ENCODE measurements at places on chromosomes 3 and 15.

- DNase-seq, result no peak
Observed at GRCh38 chr15:69410248-69410874, 3.8 kb upstream of the KIF23 start.

DNA sequence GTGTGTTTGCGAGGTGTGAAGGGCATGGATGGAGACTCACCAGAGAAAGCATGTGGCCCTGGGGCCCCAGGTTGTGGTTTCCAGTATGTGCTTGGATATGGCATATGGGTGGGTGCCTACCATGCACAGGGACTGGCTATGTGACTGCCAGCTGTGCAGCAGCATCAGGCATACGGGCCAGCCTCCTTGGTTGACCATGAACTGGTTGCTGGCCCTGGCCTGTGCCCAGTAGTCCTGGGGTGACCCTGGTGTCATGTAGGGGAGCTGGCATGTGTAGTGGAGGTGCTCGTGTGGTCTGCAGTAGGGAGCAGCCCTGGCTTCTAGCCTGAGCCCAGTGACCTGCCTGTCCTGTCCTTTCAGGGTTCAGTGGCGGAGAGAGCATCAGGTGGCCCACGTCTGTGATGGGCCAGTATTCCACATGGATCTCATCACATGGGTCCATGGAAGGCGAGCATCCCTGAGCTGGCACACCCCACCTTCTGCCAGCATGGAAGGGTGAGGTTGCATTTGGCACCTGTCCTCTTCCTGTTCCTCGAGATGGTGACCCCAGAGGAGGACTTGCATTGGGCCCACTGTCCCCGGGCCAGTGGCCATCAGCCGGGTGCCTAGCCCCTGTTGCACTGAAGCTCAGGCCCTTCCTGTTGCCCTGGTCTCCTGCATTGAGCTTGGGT, 228.9 kb downstream of the SNRPN start:
- DNase-seq, result no peak

- DNase-seq, result no peak
Observed at GRCh38 chr3:143896486-143896885, 48.2 kb upstream of the SLC9A9 start.

GRCh38 chr15:64429448-64429847, 30.9 kb upstream of the ZNF609 start:
- DNase-seq, result no peak

GRCh38 chr3:43286841-43287499, 630 bp downstream of the SNRK start:
- DNase-seq, result no peak

GRCh38 chr15:43441316-43441715, 51.6 kb downstream of the TP53BP1 start:
- DNase-seq, result no peak

DNA sequence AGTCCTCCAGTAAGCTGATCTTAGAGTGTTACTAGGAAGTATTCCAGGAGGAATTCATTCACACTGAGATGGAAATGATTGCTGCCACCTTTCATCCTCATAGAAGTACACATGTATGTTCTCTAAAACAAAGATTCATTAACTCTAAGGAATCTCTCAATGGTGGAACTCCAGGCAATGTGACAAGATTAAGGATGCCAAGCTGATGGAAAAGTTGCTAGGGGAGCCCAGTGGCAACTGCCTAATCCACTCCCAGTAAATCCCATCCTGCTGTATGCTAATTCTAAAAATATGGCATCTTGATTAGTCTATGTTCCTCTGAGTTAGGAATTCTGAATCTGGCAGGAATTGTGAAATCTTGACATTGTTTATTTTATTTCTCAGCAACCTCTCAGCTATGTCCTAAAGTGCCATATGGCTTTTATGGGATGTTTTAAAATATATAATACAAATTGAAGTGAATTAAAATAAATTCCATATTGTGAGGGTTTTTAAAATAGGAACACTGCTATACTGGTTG, 210.0 kb upstream of the TRIM42 start:
- no peak for DNase-seq

- DNase-seq, result no peak
Observed at GRCh38 chr3:127611251-127611650, 13.0 kb downstream of the MCM2 start.

DNA sequence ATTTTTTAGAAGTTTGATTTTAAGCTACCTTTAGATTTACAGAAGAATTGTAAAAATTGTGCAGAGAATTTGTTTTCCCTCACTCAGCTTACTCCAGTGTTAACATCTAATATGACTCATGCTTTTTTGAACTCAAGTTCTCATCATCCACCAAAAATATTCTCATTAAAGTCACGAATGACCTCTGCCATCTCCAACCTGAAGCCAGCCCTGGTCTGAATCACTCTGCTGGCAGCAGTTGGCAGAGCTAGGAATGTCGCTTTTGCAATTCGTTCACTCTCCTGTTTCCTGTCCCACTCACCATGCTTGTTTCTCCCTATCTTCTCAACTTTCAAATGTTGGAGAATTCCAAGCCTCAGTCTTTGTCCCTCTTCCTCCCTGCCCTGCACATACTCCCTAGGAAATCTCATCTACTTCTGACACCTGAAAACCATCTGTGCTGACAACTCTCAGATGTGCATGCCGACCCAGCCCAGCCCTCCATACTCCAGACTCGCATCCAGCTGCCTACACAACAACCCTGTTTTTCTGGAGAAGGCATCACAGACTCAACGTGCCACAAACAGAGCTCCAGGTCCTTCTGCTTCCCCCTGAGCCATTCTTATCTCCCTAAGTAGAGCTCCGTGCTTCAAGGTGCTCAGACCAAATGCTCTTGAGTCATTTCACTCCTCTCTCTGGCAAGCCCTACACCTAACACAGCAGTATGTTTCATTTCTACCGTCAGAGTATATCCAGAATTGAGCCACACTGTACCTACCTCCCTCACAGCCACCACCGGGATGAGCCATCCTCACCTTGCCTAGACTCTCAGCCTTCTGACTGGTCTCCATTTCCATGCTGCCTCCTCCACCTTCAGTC, 24.9 kb downstream of the PRR23E start:
- DNase-seq, result no peak

- no peak for DNase-seq
Observed at GRCh38 chr15:51024735-51025453, 69.8 kb downstream of the TNFAIP8L3 start.

GRCh38 chr3:2615080-2615479, 495.1 kb downstream of the IL5RA start:
- no peak for DNase-seq

DNA sequence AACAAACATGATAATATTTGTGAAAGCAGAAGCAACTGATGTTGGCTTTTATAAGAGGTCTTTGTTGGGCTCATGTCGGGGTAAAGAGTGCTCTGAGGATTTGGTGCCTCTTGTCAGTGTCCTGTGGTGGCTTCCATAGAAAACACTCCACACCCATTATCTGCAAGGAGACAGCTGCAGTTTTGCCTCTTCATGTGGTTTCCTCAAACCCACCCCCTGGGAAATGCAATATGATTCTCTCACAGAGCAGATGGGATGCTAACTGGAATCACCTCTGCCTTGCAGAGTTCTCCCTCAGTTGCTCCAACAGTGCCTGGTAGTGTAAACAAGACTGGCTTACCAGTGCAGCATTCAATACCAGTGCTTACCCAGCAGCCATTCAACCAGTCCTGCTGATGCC, 771.4 kb upstream of the CFAP20DC start:
- DNase-seq, result no peak

DNA sequence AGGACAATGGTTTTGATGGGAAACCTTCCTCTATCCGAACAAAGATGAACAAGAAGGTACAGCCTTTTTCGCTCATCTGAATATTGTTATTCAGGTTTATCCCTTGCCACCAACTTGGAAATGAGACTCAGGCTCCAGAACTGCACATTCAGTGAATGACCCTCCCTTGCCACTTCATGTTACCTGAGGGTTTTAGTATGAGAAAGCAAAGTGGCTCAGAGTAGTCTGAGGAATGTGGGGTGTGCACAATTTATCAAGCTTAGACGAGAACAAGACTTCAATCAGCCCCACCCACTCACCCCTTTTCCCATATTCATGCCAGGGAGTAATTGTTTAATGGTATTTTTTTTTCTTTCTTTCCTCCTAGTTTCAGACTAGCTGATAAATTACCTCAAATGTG, 265.3 kb upstream of the POU1F1 start:
- no peak for DNase-seq
